ENCODE measurements at places on chromosomes 7 and 10. TPM values are rescaled to one million over a fixed set of nuclear protein-coding genes. Genes with fewer than 3 reads are reported as not detected.

The POLR2J2 gene
- polyA plus RNA-seq = 1.3 TPM

The NT5C2 gene
- polyA plus RNA-seq = 187 TPM

The ITGB8 gene
- 11.2 TPM for polyA plus RNA-seq

The ACHE gene
- polyA plus RNA-seq = 12.2 TPM

The ATRNL1 gene
- 47.8 TPM for polyA plus RNA-seq

The LRRC18 gene
- polyA plus RNA-seq = not detected

The AKR1C3 gene
- polyA plus RNA-seq = 1.7 TPM

The AMZ1 gene
- polyA plus RNA-seq = not detected

The CHST12 gene
- polyA plus RNA-seq = 8.6 TPM

The ACBD7 gene
- 7.8 TPM for polyA plus RNA-seq

The FGFBP3 gene
- polyA plus RNA-seq = 35.9 TPM

The USP6NL gene
- polyA plus RNA-seq = 39.9 TPM

The MNX1 gene
- polyA plus RNA-seq = not detected

The PHKG1 gene
- polyA plus RNA-seq = not detected

The GSTO2 gene
- polyA plus RNA-seq = 2.2 TPM

The PPP1R3C gene
- 0.64 TPM for polyA plus RNA-seq

The PPP1R17 gene
- polyA plus RNA-seq = 8.8 TPM

The CTTNBP2 gene
- 53.5 TPM for polyA plus RNA-seq

The JAZF1 gene
- 25.5 TPM for polyA plus RNA-seq

The BTRC gene
- 25.2 TPM for polyA plus RNA-seq

The RBP3 gene
- not detected for polyA plus RNA-seq

The BLNK gene
- polyA plus RNA-seq = not detected

The CLEC5A gene
- not detected for polyA plus RNA-seq

The SMIM30 gene
- 62.8 TPM for polyA plus RNA-seq

The KCNIP2 gene
- 10.0 TPM for polyA plus RNA-seq

Measured in neural cell (in vitro differentiated cells).